ENCODE measurements at places on chromosomes 16 and 17. TPM values are rescaled to one million over a fixed set of nuclear protein-coding genes. Genes with fewer than 3 reads are reported as not detected.

Gene ADAD2
- not detected for total RNA-seq

Gene MYCBPAP
- total RNA-seq: 0.97 TPM

Gene ZACN
- total RNA-seq: not detected

Gene KLHL10
- total RNA-seq: 0.12 TPM

Gene CTRL
- total RNA-seq: 1.1 TPM

Gene GPR179
- not detected for total RNA-seq

Gene SLC16A5
- 28.1 TPM for total RNA-seq

Gene WFIKKN2
- total RNA-seq: not detected

Gene NPIPB2
- 3.6 TPM for total RNA-seq

Gene BOLA2B
- total RNA-seq: 65.0 TPM

Gene CA5A
- not detected for total RNA-seq

Gene TP53TG3F
- total RNA-seq: not detected

Gene LRRC37B
- total RNA-seq: 29.4 TPM

Data from hair follicle dermal papilla cell (primary cell).